ENCODE measurements at places on chromosomes 3 and 15.

DNA sequence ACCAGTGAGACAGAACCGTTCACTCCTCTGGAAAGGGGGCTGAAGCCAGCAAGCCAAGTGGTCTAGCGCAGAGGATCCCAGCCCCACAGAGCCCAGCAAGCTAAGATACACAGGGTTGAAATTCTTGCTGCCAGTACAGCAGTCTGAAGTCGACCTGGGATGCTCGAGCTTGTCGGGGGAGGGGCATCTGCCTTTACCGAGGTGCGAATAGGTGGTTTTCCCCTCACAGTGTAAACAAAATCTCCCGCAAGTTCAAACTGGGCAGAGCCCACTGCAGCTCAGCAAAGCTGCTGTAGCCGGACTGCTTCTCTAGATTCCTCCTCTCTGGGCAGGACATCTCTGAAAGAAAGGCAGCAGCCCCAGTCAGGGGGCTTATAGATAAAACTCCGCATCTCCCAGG lies 11.4 kb downstream of the CEP97 start:
- DNase-seq, result no peak

- DNase-seq, result no peak
Observed at GRCh38 chr3:66692766-66693150, 191.9 kb upstream of the LRIG1 start.

GRCh38 chr3:20682573-20682972 lies 496.6 kb upstream of the SGO1 start:
- no peak for DNase-seq

- no peak for DNase-seq
Observed at GRCh38 chr15:68885070-68885469, 45.3 kb upstream of the SPESP1 start.

- DNase-seq, result no peak
Observed at GRCh38 chr15:82317091-82317489, 32.2 kb downstream of the GOLGA6L10 start.

- DNase-seq, result no peak
Observed at GRCh38 chr3:73046195-73046594, 15.3 kb upstream of the EBLN2 start.

GRCh38 chr3:62210011-62210410 lies 163.3 kb downstream of the FEZF2 start:
- DNase-seq, result no peak

GRCh38 chr3:157353652-157354051 lies 83.0 kb upstream of the PTX3 start:
- DNase-seq, result no peak

Measured in GF-D8 (cell line).